ENCODE measurements at places on chromosomes 7 and 10.

GRCh38 chr10:43904301-43904700, 255.6 kb upstream of the ZNF32 start:
- no peak for DNase-seq

DNA sequence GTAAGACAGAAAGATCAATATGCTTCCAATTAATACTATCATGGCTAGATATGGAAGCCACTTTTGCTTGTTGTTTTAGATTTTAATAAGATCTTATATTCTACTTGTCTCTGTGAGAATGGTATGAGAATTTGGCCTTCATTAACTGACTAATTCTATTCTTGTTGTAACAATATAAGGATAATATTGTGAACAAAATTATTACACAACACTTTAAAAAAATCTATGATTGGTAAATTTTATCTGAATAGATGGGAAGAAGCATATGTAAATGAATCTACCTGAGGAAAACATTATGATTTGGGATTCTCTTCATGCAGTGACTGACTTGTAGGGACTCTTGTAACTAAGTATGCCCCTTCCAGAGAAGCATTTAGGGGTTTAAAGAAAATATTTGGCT, 308.9 kb upstream of the KCND2 start:
- no peak for DNase-seq

DNA sequence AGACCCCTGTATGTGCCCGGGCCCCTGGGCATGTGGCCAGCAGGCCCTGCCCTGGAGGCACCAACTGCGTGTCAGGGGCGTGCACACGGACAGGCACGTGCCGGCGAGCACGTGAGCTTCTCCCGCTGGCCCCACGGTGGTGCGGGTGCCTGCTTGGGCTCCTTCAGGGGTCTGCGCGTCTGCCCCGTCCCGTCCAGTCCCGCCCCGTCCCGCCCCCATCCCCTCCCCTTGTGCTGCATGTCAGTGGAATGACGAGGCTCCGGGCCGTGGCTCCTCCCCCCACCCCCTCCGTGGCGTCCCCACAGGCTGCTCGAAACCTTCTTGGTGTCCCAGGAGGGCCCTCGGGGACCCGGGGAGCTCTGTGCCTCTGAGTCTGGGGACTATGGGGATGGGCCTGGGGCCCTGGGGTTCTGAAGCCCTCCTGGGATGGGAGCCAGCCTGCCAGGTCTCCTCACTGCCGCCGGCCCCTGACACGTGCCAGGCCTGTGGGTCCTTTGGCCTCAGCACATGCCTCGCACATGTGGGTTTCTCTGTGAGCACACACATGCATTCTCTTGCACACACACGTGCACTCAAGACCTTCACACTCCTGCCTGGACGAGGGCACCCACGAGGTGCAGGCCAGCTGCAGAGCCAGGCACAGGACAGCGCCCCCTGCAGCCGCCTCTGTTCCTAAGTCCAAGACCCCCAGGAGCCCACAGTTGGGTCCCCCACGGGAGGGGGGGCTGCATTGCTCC, 27.5 kb upstream of the AMZ1 start:
- DNase-seq: no peak

GRCh38 chr10:9274206-9274755, 1219.8 kb downstream of the GATA3 start:
- no peak for DNase-seq

DNA sequence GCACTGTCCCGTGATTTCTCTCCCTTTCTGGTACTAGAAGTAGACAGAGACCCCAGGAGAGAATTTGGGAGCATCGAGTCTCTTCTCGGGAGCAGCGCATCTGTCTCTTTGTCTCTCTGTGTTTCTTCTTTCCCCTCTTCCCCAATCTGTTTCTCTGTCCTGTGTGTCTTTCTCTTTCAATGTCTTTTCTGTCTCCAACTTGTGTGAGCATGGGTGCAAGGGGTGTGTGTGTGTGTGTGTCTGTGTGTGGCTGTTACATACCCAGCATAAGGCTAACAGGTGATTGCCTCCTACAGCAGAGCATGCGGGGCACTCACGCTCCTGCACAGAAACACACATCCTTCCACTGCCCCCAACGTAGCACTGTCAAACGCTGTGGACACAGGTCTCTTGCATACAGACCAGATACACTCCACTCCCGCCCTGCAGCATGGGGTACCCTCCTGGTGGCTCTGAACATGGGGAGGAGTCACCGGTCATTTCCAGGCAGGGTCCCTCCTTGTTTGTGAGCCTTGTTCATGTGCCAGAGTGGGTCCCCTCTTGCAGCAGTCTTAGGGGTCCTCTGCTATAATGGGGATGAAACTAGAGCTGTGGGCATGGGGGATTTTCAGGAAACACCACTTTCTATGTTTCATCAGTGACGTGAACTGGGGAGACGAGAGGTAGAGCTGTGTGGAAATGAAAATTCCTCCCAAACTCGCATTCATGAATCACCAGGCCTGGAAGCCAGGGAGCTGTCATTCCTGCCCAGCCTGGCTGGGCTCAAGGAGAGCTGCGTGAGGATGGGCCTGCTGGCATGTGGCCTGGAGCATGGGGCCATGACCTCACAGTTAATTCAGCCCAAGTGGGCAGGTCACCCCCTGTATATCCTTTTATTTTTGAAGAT, 980 bp downstream of the ADAMTS14 start:
- DNase-seq: peak; percentile 77

GRCh38 chr10:29089091-29089490, 199.8 kb upstream of the LYZL1 start:
- DNase-seq: no peak

- no peak for DNase-seq
These were observed 11.8 kb upstream of the GDF10 start for GRCh38 chr10:47288236-47288635.

- no peak for DNase-seq
These were observed 83.7 kb upstream of the PDGFA start for GRCh38 chr7:603152-603951.

GRCh38 chr7:121752706-121753105, 120.3 kb upstream of the PTPRZ1 start:
- DNase-seq: peak; percentile 8

DNA sequence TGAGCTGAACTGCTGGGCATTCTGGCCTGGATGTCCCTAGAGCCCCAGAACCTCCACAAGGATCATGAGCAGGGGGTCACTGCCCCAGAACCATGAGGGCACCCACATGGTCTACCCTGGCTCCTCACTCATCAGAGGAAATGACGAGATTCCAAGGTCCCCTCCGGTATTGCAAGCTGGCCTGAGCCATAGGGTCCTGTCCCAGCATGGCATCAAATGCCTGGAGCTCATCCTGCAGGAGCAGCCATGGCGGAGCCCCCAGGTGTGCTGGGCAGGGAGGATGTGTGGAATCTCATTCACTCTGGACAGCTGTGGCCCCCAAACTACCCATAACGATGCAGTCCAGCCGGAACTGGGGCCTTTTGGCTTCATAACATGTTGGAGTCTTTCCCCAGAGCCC, 66.6 kb upstream of the ANTXRL start:
- DNase-seq: no peak

GRCh38 chr10:133379152-133379800, at the start of gene PAOX:
Gene PAOX (plus strand): TSS chr10:133379262. CDS start chr10:133379317, 55 bp downstream.
- DNase-seq: peak; percentile 64

DNA sequence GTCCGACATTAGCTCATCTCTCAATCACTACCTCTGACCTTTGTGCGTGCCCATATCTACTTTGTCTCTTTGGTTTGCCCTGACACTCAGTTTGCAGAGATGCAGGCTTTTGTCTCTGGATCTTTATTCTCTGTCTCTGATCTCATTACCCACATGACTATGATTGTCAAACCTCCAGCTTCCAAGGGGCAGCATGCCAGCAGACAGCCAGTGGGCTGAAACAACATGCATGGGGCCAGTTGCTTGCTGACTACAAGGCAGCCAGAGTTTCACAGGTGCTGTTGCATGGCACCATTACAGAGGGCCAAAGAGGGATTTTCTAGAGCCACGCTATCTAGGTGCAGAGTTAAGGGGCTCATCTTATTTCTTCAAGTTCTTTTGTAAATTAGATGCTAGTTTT, 146.2 kb downstream of the SPAG6 start:
- no peak for DNase-seq

DNA sequence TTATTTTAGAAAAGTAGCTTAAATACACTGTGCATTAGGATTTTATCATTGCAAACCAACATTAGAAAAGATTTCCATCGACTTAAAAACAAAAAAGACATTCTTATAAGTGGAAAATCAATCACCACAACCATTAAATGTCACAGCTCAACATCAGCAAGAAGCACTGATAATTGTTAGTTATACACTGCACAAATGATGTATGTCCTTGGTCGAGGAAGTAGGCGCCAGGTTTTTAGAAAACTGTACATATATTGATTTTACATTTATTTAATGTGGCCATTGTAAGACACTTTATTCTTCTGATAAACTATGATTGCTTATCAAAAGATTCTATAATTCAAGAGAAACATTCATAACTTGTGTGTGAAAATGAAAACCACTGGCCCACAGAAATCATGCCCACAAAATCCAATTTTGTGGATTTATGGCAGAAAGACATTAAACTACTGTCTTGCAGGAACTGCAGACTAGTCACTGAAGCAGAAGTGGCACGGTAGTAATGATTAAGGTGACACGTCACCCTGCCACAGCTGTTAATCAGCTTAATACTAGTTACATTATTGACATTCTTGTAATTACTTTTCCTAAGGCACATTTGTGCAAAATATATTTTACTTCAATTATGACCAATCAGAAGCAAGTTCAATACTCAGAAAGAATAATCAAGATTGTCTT, 79.4 kb downstream of the VPS41 start:
- DNase-seq: no peak

- DNase-seq: no peak
These were observed 36.4 kb downstream of the FEZF1 start for GRCh38 chr7:122268101-122268500.

DNA sequence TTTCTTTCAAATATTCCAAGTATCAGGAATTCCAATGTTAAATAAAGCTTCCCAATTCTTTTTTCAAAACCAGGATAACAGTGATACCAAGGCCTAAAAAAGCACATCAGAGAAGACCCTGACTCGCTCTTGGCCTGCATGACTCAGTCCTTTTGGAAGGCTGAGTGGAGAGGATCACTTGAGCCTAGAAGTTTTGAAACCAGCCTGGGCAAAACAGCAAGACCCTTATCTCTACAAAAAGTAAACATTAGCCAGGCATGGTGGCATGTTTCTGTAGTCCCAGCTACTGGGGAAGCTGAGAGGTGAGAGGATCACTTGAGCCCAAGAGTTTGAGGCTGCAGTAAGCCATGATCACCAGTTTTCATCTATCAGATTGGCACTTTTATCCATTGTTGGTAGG, 18.7 kb downstream of the NFE2L3 start:
- DNase-seq: peak; percentile 62

Data from mesenchymal stem cell (in vitro differentiated cells and primary cell).